AG08395 (cell line): ENCODE measurements at places on chromosomes 4 and X.

- DNase-seq = no peak
Observed at GRCh38 chr4:146236216-146236615, 21.9 kb downstream of the REELD1 start.

- no peak for DNase-seq
Observed at GRCh38 chr4:24537025-24537424, 47.3 kb downstream of the DHX15 start.

GRCh38 chrX:134676436-134676835 is 18.2 kb upstream of the PLAC1 start:
- DNase-seq = peak; percentile 66

DNA sequence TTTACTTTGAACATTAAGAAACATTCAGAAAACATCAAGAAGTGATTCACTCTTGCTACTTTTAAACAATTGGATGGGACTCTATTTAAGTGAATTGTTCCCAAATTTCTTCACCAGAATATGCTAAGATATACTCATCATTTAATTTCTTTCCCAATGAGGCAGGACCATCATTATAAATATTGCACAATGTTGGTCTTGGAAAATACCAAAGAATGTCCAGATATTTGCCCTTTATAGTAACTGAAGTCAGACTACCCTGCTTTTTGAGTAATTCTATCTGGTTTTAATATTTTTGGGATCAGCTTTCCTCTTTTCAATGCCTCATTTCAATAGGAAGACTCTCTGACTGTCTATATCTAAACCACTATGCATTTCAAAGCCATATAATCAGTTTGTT is 129.4 kb upstream of the TENM3 start:
- peak; percentile 19 for DNase-seq

- DNase-seq = no peak
Observed at GRCh38 chr4:30269850-30270249, 450.3 kb upstream of the PCDH7 start.

DNA sequence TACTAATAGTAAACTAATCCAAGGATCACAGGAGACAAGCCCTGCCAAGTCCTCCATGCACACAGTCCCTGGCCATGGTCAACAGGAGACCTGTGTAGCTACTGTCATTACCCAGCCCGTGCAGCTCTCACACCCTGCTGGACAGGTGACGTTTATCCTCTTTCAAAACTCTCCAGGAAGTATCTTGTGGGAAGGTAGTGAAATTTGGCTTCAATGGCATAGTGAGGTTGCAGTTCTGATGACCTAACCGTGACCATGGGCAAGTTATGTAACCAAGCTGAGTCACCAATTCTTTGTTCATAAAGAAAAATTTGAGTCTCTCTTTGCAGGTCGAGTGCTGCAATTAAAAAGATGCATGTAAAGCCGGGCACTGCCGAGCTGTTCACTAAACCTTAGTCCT is 11.3 kb upstream of the SLC2A9 start:
- peak; percentile 76 for DNase-seq

DNA sequence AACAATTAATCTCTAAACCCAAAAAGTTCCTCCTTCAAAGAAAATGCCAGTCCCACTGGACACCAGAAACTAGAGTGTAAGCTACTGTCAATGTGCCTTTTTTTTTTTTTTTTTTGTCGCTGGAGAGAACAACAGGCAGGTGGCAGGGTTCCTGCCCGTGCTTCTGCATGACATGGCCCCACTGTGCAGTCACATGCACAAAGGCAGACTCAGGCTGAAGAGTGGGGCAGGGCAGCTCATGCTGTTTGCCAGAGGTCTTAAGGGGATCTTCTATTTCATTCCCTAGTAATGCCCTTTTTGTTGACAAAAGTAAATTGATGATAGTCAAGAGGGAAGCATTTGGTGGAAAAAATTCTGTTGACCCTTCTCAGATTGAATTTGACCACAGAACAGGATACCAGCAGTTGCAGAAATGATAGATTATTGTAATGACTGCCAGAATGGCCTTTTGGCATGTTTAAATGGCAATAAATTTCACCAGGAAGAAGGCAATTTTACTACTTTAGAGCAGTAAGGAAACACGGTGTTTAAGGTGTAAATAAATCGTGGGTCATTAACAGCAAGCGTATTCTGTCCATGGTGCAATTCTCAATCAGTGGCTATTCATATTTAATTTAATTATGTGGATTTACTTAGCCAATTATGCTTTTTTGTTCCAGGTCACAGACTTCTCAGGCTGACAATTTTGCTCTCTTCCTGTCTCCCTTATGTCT is 80.9 kb downstream of the NKX6-1 start:
- DNase-seq = no peak

GRCh38 chrX:69795702-69796101 is 179.8 kb downstream of the EDA start:
- DNase-seq = no peak

DNA sequence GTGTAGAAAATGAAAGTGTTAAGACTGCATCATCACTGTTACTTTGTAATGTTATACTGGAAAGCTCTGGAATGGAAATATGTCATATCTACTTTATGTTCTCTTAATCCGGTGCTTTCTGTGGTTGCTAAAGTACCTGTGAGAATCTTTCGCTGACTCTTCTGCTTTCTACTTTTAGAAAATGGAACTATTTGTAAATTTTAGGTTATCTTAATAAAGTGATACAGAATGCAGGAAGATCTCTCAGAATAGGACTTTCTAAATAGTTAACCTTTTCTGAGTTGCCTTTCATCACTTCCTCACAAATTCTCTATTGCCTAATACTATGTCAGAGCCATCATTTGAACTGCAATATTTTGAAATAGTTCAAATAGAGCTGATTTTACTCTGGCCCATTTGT is 69.3 kb downstream of the BMP2K start:
- no peak for DNase-seq

- DNase-seq = no peak
Observed at GRCh38 chrX:39788521-39788920, 309.2 kb downstream of the BCOR start.

GRCh38 chr4:90572996-90573395 is 445.8 kb downstream of the CCSER1 start:
- DNase-seq = no peak

GRCh38 chr4:6746721-6747293 is 30.8 kb downstream of the BLOC1S4 start:
- DNase-seq = no peak

DNA sequence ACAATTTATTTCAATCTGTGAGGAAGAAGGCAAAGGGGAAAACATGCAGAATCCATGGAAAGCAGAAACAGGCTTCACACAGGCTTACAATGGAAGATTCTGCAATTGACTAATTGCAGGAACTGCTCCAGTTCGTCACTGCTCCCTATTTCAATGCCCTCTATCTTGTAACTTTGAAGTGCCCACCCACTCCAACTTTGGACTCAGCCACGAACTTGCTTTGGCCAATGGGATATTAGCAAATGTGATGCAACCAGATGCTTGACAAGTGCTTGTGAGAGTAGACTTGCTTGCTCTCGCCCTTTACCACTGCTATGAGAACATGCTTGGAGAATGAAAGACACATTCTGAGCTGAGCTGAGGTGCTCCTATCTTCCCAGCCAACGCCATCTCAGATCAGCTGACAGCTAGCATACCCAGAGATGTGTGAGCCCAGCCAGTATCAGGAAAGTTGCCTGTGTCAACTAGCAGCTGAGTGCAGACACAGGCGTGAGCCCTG is 105.7 kb upstream of the PTCHD1 start:
- DNase-seq = no peak
